Caco-2 (cell line): ENCODE measurements at places on chromosomes 11 and 22. TPM values are rescaled to one million over a fixed set of nuclear protein-coding genes. Genes with fewer than 3 reads are reported as not detected.

DNA sequence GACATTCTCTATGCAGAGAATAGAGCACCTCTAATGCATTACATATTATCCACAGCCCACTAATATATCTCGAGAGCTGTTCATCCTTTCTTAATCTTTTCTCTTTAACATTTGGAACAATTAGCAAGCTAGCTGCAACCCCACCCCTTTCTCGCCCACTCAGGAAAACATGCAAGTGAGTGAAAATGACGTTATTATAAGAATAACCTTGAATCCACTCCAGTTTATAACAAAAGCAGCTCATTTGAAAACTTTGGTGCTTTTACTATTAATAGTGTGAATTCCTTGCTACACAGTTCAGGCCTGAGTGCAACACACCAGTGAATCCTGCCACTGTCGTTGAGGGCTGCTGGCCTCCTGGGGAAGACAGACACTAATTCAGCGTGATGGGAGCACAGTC, 63.3 kb upstream of the BMAL1 start:
- H3K27ac ChIP-seq, result no peak overlapping the region
- no peak overlapping the region for H3K4me3 ChIP-seq
- no peak for DNase-seq
- peaks cover under 1% of the 10 kb centered on the region; the same call in 1 of the 2 replicates for H3K4me1 ChIP-seq
- H3K36me3 ChIP-seq, result no peaks in the 10 kb centered on the region

Gene POU2F3
- not detected in 2 replicates for total RNA-seq

DNA sequence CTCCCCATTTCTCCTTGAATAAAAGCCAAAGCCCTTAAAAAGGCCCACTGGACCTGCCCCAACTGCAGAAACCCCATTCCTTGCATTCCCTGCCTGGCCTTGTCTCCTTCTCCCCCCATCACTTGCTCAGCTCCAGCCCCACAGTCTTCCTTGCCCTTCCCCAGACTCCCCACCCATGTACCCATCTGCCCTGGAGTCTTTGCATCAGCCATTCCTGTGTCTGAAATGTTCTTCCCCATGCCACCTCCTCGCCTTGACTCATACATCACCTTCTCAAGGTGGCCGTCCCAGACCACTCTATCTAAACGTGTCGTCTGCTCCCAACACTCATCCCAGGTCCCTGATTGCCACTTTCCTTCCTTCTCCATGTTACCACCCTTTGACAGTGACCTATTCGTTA, 77.4 kb upstream of the SHANK2 start:
- no peaks in the 10 kb centered on the region for H3K27me3 ChIP-seq
- DNase-seq, result no peak
- H3K36me3 ChIP-seq, result no peaks in the 10 kb centered on the region
- H3K4me3 ChIP-seq, result no peak overlapping the region
- H3K27ac ChIP-seq, result no peak overlapping the region
- no peaks in the 10 kb centered on the region for H3K4me1 ChIP-seq

Gene NAALAD2
- total RNA-seq, result 139 and 142 TPM in 2 replicates

DNA sequence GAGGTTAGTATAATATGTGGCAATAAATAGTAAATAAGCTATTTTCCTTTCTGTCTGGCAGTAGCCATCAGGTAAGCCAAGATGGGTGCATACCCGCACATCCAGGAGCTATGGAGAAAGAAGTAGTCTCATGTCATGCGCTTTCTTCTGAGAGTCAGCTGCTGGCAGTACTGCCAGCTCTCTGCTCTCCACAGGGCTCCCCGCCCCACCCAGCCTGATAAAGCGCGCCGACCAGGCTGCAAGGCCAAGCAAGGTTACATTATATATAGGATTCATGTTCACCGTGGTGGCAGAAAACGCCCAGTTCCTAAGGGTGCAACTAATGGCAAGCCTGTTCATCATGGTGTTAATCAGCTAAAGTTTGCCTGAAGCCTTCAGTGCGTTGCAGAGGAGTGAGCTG, 126.2 kb downstream of the ATG16L2 start:
- no peaks in the 10 kb centered on the region for H3K36me3 ChIP-seq
- H3K4me1 ChIP-seq, result no peaks in the 10 kb centered on the region
- no peak for DNase-seq
- H3K4me3 ChIP-seq, result no peak overlapping the region
- H3K27ac ChIP-seq, result no peak overlapping the region
- H3K27me3 ChIP-seq, result no peaks in the 10 kb centered on the region

Gene YAP1
- total RNA-seq, result 207 and 227 TPM in 2 replicates

DNA sequence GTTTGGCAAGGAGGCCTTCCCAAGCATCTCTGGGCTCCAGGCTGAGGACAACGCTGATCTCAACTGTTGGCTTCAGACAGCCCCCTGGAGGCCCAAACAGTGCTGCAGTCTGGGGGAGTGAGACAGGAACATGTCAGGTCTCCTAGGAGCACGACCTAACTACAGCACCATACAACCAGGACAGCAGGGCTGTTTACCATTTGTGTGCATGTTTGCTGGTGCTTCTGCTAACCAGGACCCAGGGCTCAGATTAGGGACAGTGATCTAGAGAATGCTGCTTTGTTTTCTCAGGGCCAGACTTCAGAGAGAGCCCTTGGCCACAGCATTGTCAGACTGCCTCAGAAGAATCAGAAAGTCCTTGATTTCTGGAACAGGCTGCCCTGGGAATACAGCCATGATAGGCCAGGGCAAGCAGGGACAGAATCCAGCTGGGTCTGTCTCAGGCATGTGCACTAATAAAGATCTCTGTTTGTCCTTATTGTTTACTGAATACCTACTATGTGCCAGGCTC, 126.5 kb downstream of the VPREB1 start:
- no peak overlapping the region for H3K27ac ChIP-seq
- no peak for DNase-seq
- no peaks in the 10 kb centered on the region for H3K36me3 ChIP-seq
- H3K4me3 ChIP-seq, result no peak overlapping the region

- peaks cover 23% of the 10 kb centered on the region for H3K4me1 ChIP-seq
- no peak overlapping the region for H3K4me3 ChIP-seq
- H3K27ac ChIP-seq, result no peak overlapping the region
- DNase-seq, result no peak
- no peaks in the 10 kb centered on the region for H3K36me3 ChIP-seq
- H3K27me3 ChIP-seq, result no peaks in the 10 kb centered on the region
Observed at GRCh38 chr11:58768137-58768536, 36.4 kb upstream of the GLYAT start.

Gene IGF2
- total RNA-seq, result 1,375 and 1,397 TPM in 2 replicates
